ENCODE measurements at places on chromosomes 5 and 9.

DNA sequence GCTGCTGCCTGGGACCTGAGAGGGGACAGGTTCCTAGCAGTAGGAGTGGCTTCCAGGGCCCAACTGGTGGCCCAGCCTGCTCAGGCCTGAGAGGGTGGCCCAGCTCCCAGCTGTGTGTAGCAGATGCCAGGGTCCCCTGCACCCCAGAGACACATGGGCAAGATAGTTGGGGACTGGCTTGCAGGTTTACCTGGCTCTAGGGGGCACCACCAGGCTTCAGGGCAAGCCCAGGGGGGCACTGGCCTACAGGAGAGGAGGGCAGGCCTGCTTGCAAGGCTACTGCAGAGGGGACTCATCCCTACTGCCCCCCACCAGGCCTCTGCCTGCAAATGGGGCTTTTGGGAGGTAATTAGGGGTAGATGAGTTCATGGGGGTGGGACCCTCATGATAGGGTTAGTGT is 123.3 kb downstream of the ZNF354C start:
- DNase-seq: no peak

- no peak for DNase-seq
Measured at GRCh38 chr9:114798780-114799427, 6.9 kb downstream of the TNFSF15 start.

DNA sequence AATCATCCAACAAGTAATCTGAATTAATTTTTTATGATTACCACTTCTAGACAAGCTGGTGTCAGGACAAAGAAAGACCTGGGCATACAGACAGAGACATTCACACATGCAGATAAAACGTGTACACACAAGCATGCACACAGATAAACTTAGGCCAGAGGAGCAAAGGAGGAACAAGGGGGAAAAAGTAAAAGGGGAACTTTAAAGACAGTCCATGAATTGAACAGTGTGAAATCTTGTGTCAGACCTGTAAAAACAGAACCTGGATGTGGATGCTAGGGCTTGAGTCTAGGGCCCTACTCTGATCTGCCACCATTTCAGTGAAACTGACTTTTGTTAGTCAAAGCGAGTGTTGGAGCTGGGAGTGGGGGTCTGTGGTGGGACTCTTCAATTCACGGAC is 11.2 kb upstream of the ZSWIM6 start:
- no peak for DNase-seq

GRCh38 chr9:100126423-100126822 is 27.4 kb downstream of the INVS start:
- DNase-seq: no peak

DNA sequence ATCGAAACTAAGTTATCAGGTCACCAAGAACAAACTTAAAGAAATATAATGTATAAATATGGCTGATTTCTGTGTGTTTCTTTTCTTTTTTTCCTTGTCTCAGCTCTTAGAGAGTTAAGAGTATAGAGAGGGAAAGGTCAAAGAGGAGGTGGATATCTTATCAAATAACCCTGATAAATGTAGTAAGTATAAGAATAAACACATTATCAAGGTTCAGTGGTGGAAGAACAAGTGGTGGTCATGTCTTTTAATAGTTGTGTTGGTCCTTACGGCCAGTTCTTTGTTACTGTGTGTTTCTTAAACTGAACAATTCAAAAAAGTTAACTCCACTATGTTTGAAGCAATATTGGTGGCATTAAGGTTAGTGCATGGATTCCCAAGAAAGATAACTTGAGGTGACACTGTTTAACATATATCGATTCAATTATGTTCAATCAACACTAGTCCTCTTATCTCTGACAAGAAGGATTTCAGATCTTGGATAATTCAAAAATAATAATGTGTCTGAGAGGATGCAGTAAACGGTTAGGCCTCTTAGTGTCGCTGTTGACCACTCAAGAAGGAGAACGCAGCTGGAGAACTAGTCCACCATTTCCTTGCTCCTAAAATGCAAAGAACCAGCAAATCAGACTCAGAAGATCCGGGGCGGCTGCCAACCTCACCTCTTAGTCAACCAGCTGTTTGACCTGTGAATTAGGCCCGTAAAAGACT is at the start of gene PCDHGA3:
PCDHGA3 (plus strand) TSS at position 588 of the 711 bp plus-strand sequence. CDS start 205 bp downstream, outside the sequence.
- peak; percentile 24 for DNase-seq

GRCh38 chr9:14314424-14314928 is 535 bp upstream of the NFIB start:
- no peak for DNase-seq

GRCh38 chr9:120857481-120857880 is 14.8 kb upstream of the PSMD5 start:
- DNase-seq: no peak

GRCh38 chr5:23703940-23704855 is 196.8 kb downstream of the PRDM9 start:
- DNase-seq: no peak

GRCh38 chr5:90613459-90613858 is 54.9 kb downstream of the ADGRV1 start:
- no peak for DNase-seq

GRCh38 chr5:65451436-65451835 is 30.3 kb downstream of the ADAMTS6 start:
- no peak for DNase-seq

GRCh38 chr9:100228352-100228869 is 124.3 kb downstream of the TEX10 start:
- no peak for DNase-seq

DNA sequence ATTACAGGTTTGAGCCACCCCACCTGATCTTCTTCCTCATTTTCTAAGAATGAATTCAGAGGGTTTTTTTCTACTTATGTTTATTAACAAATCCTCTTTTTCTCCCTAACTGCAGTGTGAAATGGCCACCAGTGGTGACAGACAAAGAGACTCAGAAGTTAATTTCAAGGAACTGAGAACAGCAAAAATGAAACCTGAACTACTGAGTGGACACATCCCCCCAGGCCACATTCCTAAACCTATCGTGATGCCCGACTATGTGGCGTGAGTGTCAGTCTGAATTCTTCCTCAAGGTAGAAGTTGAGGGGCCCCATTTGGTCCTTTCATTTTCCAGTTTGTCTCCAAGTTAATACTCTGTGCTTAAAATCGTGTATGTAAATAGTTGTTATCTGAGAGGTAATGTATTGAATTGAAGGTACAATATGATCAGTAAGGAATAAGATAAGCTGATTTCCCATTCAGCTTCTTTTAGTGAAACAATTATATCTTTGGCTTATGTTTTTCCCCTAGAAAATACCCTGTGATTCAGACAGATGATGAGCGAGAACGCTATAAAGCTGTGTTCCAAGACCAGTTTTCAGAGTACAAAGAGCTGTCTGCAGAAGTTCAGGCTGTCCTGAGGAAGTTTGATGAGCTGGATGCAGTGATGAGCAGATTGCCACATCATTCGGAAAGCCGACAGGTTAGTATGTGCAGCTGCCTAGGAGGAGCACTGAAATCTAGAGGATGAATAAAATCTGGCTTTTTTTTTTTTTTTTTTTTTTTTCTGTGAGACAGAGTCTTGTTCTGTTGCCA is 17.7 kb downstream of the MARVELD2 start:
- DNase-seq: no peak

DNA sequence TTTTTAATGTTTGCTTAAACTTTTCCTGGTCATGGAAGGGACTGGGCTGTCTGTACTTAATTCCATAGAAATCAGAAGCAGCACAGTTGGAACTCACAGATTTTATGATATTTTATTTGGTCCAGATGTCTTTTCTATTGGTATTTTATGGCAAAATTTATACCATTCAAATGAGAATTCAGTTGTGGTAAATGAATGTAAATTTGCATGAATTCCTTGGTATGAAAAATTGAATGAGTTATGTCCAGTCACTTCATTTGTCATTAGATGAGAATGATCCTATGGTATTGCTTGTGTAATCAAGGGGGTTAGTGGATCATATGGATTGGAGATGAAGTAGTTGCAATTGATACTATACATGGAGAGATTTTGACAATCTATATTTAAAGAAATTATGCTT is 188.0 kb downstream of the KDM4C start:
- DNase-seq: no peak

DNA sequence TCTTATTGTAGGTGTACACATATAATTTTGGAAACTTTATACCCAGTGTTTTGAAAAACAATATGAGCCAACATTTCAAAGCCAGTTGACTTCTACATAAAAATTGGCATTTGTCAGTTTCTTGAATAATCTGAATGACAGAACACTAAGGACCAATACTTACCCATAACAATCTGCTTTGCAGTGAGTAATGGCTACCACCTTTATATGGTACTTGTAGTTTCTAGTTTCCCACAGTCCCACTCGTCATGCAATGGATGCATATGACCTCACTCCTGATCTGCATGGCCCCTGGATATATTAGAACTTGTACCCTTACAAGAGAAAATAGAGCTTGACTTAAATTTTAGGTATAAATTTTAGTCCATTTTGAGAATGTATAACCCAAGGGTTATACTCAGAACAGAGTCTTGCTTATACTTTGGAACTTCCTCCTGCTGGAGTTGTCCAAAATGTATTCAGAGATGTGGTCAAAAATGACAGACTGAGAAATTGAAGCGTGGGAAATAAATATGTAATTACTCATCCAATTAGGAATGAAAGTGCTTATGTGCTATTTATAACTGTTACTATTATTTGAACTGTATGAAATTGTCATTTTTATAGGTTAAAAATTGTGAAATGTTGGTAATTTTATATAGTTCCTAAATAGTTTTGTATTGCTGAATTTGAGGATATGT is 19.5 kb downstream of the XRCC4 start:
- DNase-seq: no peak

GRCh38 chr9:36873247-36873875 is 160.7 kb downstream of the PAX5 start:
- DNase-seq: peak; percentile 64

DNA sequence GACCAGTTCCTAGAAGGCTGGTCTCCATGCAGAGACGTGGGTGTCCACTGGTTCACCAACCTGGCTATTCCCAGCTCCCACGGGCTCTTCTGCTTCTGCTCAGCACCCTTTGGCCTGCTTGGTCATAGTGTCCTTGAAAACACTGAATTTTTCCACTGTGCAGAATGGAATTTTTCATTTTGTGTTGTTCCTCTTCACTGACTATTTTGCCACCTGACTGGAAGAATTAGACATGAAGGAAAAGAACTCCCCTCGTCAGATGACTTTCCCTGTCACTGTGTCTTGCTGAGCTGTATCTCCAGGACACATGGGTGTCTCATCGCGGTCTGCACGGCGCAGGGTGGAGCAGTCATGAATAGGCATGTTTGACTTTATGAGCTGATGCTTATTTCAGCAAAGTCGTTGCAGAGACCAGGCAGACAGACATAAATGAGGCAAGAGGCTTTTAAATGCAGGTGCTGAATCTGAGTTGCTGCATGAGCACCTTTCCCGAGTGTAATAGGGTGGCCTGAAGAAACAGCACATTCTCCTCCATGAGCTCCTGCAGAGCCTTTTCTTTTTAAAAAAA is 50.2 kb upstream of the SEMA4D start:
- DNase-seq: no peak

DNA sequence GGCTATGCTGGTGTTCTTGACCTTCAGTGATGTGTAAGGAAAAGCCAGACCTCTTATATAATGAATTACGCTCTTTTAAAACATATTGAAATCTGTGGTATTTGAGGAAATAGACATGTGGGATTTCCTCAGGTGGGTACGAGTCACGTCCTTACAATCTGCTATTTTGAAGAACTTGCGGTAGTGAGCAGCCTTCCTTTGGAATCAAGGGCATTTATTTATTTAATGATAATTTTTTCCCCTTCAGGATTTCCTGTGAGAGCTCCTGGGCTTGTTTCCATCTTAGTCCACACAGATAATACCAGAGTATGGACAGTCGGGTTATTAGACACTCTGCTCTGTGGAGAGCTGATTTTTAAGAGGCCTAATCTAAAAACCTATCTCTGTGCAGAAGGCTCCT is 167.9 kb downstream of the ARHGEF28 start:
- DNase-seq: no peak

DNA sequence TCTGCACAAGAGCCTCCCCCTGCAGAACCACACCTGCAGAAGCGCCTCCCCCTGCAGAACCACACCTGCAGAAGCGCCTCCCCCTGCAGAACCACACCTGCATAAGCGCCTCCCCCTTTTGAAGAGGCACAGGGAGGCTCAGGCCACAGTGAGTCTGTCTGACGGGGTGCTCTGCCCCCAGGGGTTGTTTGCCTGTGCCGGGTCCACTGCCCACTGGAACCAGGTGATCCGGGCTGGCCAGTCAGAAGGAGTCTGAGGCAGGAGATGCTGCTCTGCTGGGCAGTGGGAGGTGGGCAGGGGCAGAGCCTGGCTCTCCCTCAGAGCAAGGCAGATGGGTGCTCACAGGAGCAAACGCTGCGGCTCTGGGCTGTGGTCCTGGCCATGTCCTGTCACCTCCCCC is 60.8 kb upstream of the RNU6ATAC start:
- no peak for DNase-seq

DNA sequence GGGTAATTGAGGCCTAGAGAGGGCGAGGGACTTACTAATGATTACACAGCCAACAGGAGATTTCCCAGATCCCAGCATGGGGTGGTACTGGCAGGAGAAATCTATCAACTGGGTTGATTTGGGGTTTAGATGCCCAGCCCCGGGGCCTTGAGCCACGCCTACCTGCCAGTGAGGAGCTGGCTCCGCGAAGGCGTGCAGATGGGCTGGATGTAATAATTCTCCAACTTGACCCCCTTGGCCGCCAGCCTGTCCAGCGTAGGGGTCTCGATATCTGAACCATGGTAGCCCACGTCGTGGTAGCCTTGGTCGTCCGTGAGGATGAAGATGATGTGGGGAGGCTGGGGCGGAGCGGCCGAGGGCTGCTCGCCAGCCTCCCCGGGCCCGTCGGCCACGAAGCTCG is 804 bp downstream of the ARSI start:
- no peak for DNase-seq

GRCh38 chr5:176835918-176836317 is 25.6 kb downstream of the UNC5A start:
- no peak for DNase-seq

DNA sequence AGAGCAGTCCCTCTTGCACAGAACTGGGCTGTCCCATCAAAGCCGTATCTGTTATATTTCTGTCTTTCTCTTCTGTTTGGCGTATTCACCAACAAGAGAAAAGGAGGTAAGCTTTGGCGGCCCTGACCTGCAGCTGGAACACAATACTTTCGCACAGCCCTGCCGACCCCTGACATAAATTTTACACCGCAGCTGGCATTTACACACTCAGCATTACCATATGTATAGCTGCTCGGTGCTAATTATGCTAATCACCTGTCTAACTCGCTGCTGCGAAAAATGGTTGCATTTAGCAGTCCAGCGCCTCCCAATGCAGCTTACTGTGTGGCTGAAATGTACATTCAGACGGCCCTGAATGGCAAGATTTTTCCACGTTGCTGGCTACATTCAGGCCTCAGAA is 20.8 kb downstream of the PTCH1 start:
- no peak for DNase-seq
